ENCODE measurements at places on chromosomes 12 and 14.

DNA sequence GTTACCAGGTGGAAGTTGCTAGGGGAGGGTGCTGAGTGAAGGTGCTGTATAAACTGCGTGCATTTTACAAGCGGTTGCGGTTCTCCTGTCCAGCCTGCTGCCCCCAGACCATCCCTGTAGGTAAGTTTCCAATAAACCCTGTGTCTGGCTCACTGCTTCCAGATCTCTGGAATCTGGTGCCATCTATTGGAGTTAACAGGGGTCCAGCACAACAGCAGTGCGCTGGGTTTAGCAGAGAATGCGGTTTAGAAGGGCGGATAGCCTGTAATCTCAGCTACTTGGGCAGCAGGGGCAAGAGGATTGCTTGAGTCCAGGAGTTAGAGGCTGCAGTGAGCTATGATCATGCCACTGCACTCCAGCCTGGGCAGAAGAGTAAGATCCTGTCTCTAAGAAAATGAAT lies 4.9 kb downstream of the AACS start:
- DNase-seq, result no peak

- DNase-seq, result no peak
Measured at GRCh38 chr14:105043641-105044040, 21.6 kb downstream of the GPR132 start.

GRCh38 chr14:79540394-79540793 lies 670.9 kb downstream of the DIO2 start:
- no peak for DNase-seq

DNA sequence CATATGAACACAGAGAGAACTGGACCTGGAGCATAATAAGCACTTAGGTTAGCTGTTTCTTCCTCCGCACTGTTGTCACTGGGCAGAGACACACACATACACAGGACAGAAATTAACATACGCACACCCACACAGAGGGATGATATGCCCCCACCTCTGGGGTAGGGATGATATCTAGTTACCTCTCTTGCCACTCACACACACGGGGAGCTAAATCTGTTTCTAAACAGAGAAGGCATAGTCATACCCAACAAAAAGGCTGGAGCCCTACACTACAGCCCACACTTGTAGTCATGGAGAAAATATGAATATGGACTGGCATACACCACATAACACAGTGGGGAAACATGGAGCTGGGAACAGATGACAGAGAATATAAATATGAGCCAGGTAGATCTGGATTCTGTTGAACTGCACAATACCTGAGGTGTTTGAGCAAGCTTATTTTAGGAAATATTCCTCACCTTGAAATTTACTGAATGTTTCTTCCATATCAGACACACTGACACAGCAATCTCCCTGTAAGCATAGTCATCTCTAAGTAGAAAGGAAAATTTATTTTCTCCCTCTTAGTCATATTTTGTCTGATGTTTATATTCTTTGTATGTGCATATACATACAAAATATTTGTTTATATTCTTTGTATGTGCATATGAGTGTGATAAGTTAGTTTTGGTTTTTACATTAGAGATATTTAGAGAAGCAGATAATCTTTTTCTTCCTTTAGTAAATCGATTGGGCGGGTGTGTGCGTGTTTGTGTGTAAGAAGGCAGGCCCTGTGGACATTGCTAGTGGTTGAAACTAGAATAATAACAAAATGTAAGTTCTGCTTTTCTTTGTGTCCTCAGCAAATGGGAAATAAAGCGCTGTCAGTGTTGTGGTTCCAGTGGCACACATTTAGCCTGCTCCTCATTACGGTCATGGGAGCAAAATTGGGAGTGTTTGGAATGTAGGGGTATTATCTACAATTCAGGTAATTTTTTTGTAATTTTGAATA lies 20.9 kb upstream of the SCFD1 start:
- no peak for DNase-seq

DNA sequence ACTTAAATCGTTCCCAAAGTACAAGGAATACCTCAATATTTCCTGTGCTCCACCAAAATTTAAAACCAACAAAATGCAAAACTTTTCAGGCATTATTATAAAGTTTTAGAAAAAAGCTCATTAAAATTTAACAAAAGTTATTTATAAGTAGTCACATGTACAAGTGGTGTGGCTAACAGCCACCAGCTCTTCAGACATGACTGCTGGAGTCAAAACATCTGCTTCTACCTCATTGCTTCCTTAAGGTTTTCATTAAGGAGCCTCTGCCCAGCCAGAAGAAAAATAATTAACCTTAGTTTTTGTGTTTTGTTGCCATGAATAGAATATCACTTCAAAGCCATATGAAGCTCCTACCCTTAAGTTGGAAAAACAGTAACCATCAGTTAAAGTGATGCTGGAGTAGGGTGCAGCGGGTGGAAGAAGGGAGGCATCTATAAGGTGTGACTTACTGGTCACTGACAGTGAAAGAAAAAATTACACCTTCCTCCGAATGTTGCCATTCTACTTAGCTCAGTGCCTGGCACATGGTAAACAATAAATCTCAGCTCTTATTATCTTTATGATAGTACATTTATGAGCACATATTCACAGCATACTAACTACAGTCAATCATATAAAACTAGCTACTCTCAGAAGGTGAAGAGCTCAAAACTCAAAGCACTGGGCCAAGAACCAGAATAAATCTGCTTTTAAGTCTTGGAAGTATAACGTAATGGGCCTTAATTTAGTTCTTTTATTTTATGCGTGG lies 57.7 kb downstream of the GALC start:
- DNase-seq, result no peak

GRCh38 chr14:82536566-82536965 lies 1002.9 kb upstream of the SEL1L start:
- DNase-seq, result no peak

GRCh38 chr12:62767946-62768345 lies 167.0 kb downstream of the PPM1H start:
- no peak for DNase-seq

GRCh38 chr12:10153271-10154144 lies 18.4 kb downstream of the OLR1 start:
- DNase-seq, result peak; percentile 75

DNA sequence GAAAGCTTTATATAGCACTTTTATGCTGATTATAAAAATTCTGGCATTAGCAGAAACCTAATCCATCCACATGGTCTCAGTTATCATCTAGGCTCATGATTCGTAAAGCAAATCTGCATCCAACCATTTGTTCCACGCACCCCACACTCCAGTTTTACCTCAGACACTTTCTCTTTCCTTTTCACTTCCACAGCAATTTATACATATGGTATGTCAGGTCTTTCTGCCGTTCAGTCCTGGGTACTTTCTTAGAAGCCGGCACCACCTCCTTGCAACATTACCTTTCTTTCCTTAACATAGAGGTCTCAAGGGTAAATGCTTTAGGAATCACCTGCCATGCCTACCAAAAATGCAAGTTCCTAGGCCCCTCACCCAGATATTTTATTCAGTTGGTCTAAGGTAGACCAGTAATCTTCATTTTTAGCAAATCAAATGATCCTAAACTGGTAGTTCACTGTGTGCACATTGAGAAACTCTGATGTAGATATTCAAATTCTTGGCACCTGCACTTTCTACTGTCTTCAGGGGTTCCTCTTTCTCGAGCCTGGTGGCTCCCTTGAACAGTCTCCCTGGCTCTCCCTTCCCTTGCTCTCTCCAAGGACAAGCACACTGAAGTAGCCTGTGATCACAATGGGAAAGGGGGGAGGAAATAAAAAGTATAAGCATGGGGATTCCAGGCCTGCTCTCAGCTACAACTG lies 2.8 kb upstream of the KRAS start:
- no peak for DNase-seq

DNA sequence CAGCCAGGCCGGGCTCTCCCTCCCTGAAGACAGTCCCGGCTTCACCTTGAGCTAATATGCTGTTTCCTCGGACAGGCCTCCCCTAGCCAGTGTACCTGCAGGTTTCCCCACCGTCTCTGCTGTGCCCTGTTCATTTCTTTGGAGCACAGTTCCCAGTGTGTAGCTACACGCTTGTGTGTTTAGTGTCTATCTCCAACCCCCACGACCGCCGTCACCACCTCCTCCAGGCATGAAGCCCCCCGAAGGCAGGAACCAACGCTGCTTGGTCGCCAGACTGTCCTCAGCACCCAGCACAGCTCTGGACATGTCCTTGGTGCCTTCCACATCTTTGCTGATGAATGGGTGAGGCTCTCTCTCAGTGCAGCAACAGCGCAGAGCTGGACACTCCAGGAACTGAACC lies 26.2 kb upstream of the PLEKHG6 start:
- no peak for DNase-seq

DNA sequence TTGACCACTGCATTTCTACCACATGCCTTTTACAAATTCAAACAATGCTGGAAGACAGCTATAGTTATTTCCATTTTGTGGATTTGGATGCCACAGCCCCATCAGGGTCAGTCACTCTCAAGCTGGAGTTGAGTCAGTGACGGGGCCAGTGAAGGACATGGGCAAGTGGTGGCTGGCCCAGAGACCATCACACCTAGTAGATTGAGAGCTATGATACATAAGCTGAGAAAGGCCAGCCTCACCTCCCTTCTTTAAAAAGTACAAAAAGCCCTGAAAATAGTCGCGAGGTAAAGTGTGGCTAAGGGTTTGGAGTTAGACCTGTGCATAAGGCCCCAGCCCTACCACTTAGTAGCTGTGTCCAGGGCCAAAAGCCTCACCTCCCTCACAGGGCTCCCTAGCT lies 4.1 kb downstream of the KCTD10 start:
- DNase-seq, result no peak

GRCh38 chr12:40224439-40225291 lies at the start of gene LRRK2:
LRRK2 (plus strand) TSS chr12:40224997; CDS start chr12:40225132, 135 bp downstream.
- peak; percentile 66 for DNase-seq

GRCh38 chr12:131346555-131347344 lies 364.1 kb upstream of the SFSWAP start:
- DNase-seq, result no peak

DNA sequence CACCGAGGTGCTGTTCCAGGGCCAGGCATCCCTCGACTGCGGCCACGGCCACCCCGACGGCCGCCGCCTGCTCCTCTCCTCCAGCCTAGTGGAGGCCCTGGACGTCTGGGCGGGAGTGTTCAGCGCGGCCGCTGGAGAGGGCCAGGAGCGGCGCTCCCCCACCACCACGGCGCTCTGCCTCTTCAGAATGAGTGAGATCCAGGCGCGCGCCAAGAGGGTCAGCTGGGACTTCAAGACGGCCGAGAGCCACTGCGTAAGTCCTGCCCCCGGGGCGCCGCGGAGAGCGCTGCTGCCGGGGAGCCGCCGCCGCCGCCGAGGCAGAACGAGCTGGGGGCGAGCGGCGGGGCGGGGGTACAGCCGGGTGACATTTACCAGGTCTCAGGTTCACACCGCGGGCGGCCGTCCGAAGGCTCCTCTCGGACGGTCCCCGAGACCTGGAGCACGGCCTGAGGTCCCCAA lies 1.4 kb downstream of the PLXNC1 start:
- DNase-seq, result no peak

Measured in astrocyte of the spinal cord (primary cell).